ENCODE measurements at places on chromosomes 7 and 10.

DNA sequence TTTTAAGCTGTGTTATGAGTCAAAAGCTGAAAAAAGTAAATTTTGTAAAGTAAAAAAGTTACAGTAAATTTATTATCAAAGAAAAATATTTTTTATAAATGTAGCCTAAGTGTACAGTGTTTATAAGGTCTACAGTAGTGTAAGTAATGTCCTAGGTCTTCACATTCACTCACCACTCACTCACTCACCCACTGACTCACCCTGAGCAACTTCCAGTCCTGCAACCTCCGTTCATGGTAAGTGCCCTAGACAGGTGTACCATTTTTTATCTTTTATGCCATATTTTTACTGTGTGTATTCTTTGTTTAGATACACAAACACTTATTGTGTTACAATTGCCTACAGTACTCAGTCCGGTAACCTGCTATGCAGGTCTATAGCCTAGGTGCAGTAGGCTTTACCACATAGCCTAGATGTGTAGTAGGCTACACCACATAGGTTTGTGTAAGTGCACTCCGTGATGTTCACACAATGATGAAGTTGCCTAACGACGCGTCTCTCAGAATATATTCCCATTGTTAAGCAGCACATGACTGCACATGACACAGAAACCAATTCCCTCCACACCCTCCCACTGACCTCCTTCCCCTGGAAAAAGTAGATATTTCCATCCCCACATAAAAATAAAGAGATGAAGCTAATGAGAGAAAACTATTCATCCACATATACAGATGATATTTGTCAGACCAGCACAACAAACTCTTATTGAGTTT is 44.8 kb upstream of the FGL2 start:
- no peak for DNase-seq

GRCh38 chr10:19412531-19412930 is 363.9 kb downstream of the MALRD1 start:
- DNase-seq = peak; percentile 21

- DNase-seq = no peak
Observed at GRCh38 chr7:128841171-128841690, 11.0 kb downstream of the FLNC start.

DNA sequence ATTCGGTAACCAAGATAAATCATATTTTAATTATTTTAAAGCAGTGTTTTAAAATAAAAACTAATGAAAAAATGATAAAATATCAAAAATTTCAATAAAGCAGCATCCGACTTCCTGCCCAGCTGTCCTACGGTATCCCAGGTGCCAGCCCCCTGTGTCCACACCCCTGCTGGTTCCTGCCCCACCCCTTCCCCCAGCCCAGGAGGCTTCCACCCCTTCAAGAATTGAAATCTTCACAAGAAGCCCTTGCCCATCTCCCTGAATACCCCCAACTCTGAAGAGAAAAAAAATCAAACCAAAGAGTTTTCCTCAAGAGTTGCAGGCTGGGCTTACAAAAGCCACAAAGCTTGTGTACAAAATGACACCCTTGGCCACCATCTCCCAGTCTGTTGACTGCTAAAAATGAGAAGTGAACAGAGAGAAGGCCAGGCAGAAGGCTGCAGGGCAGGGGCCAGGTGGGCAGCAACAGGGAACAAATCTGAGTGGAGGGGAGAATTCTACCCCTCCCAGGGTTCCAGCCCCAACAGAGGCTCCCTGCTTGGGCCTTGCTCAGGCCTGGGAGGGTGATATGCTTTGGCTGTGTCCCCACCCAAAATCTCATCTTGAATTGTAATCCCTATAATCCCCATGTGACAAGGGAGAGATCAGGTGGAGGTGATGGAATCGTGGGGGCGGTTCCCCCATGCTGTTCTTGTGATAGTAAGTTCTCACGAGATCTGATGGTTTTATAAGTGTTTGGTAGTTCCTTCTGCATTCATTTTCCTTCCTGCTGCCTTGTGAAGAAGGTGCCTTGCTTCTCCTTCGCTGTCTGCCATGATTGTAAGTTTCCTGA is 14.5 kb downstream of the GPRIN2 start:
- no peak for DNase-seq

- no peak for DNase-seq
Observed at GRCh38 chr10:124029559-124029958, 63.8 kb downstream of the CHST15 start.

DNA sequence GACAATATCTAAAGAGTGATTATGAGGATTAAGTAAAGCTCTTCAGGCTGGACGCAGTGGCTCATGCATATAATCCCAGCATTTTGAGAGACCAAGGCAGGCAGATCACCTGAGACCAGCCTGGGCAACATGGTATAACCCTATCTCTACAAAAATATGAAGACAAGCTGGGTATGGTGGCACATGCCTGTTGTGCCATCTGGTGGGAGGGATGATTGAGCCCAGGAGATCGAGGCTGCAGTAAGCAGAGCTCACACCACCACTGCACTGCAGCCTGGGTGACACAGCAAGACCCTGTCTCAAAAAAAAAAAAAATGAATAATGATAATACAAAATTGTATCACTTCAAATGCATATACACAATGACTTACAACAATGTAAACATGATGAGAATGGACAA is 195.6 kb upstream of the AUTS2 start:
- no peak for DNase-seq

DNA sequence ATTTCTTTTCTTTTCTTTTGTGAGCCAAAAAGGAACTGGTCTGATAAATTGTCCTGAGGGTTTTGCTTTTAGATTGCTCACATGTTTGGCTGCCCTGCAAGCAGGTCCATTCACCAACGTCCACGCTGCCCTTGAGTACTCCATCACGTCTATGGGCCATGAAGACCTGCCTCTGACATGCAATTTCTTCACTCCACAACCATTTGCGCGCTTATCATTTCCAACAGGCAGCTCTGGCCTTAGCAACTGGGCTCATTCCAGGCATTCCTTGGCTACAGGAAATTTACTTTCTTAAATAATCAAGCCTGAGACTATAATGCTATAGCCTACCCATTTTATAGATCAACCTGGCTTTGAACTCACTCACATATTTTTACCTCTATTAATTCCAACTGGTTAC is 408.3 kb upstream of the C7orf33 start:
- DNase-seq = peak; percentile 12
